ENCODE measurements at places on chromosomes 12 and 14.

- DNase-seq = no peak
Measured at GRCh38 chr14:61569812-61570548, 125.3 kb upstream of the HIF1A start.

- no peak for DNase-seq
Measured at GRCh38 chr12:9260931-9261330, 52.7 kb upstream of the PZP start.

- DNase-seq = no peak
Measured at GRCh38 chr12:107567876-107568619, 117.6 kb upstream of the PWP1 start.

GRCh38 chr12:38809832-38810231, 95.6 kb downstream of the CPNE8 start:
- no peak for DNase-seq

- no peak for DNase-seq
Measured at GRCh38 chr14:79836577-79836976, 374.7 kb downstream of the DIO2 start.

DNA sequence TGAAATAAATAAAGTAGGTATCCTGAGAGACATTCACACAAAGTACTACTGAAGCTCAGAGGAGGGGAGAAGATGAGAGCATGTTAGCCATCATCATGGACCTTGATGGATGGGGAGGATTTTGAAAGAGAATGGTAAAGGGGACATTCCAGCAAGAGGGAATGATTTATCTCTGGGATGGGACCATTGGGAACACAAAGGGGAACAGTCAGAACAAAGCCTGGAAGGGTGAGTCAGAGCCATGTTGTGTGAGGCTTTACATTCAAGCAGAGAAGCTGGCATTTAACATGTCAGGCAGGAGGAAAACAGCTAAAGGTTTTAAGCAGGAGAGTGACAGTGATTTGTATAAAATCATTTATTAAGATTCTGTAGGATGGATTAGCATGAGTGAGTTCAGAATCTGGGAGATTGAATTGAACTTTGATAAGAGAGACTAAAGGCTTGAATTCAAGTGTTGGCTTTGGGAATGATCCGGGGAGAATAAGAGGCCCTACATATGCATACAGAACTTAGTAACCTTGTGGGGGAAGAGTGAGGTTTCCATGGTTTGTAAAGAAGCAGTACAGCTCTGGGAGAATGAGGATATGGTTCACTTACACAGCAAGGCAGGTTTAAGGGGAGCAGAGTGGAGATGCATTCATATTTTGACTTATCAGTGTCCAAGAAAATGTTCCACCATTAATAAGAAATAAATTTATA, 174.4 kb downstream of the SYT10 start:
- no peak for DNase-seq

- DNase-seq = no peak
Measured at GRCh38 chr12:113853491-113853890, 112.6 kb downstream of the RBM19 start.

DNA sequence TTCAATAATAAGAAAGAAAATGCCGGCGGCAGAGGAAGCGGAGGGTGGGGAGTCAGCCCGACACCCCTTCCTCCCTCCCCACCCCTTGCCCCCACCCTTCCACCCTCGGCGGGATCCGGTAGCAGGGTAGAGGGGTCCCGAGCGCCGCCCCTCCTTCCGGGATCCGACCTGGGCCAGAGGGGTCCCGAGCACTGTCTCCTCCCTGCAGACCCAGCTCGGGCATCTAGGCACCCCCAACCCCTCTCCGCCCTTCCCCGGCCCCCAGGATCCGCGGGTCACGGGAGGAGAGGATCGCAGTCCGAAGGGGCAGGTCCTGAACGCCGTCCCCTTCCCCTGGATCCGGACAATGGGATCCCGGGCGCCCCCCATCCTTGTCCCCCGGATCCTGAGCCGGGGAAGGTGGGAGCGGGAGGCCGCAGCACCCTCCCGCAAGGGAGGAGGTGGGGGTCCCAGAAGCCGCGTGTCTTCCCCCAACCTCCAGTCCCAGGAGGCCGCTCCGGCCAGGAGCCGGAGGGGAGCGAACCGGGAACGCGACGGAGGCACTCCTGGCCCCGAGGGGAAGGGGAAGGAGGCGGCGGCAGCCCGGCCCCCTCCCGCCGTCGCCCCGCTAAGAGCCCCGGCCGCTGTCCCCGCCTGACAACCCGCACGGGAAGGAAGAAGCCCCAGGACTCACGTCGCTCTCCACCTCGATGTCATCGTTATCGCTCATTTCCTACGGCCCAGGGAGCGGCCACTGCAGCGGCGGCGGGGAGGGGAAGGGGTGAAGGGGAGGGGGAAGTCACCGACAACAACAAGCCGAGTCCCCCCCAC, 481 bp downstream of the MAX start:
- DNase-seq = peak; percentile 18

- DNase-seq = no peak
Measured at GRCh38 chr12:67773896-67774295, 125.4 kb downstream of the DYRK2 start.

GRCh38 chr12:54431911-54432814, 13.1 kb upstream of the ITGA5 start:
- no peak for DNase-seq

- DNase-seq = peak; percentile 81
Measured at GRCh38 chr12:94488463-94488862, 28.8 kb upstream of the CEP83 start.

DNA sequence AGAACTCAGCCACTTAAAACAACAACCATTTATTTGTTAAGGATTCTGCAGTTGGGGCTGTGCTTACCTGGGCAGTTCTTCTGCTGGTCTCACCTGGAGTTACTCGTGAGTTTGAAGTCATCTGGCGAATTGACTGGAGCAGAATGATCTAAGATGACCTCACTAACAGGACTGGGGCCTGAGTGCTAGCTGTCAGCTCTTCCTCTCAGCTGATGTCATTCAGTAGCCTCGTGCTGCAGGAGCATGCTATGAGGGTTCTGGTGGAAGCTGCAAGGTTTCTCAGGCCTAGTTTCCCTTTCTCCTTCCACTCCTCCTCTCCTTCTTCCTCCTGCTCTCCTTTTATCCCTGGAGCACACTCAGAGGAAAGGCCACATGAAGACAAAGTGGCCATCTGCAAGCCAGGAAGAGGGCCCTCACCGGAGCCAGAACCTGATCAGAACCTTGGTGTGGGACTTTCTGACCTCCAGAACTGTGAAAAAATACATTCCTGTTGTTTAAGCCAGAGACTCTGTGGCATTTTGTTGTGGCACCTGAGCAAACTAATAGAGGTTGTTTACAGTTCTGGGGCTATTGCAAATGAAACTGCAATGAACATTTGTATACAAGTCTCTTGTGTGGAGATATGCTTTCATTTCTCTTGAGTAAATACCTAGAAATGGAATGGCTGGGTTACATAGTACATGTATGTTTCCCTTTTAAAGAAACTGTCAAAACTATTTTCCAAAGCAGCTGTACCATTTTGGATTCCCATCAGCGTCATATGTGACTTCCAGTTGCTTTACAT, 21.9 kb upstream of the MAP3K9 start:
- DNase-seq = peak; percentile 58

DNA sequence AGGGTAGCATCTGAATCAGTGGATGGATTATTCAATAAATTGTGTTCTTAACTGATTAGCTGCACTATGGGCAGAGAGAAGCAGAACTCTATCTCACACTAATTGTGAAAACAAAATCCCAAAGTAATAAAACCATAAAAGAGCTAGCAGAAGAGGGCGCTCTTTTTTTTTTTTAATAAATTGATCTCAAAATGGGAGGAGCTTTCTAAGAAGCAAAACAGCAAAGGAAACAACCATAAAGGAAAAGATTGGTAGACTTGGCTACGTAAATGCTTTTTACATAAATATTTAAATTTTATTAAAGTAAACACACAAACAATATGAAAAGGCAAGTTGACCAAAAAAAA, 1.5 kb upstream of the TM7SF3 start:
- peak; percentile 67 for DNase-seq

- no peak for DNase-seq
Measured at GRCh38 chr12:69102856-69103255, 136.5 kb upstream of the CPSF6 start.

GRCh38 chr12:110205931-110206330, 75.1 kb upstream of the ATP2A2 start:
- no peak for DNase-seq

Measured in GM12865 (cell line).